Pancreas (tissue), 10 donors: ENCODE measurements at places on chromosomes 13 and 19. TPM values are rescaled to one million over a fixed set of nuclear protein-coding genes. Genes with fewer than 3 reads are reported as not detected.
A peak's percentile ranks its signal among the peaks of the same experiment; 100 is the strongest.

- no peaks in the 10 kb centered on the region for H3K27me3 ChIP-seq
- H3K4me1 ChIP-seq = no peaks in the 10 kb centered on the region
- H3K27ac ChIP-seq = no peak overlapping the region
Observed at GRCh38 chr19:40599902-40600569, 1.1 kb upstream of the LTBP4 start.

The FXYD7 gene
- not detected for total RNA-seq

DNA sequence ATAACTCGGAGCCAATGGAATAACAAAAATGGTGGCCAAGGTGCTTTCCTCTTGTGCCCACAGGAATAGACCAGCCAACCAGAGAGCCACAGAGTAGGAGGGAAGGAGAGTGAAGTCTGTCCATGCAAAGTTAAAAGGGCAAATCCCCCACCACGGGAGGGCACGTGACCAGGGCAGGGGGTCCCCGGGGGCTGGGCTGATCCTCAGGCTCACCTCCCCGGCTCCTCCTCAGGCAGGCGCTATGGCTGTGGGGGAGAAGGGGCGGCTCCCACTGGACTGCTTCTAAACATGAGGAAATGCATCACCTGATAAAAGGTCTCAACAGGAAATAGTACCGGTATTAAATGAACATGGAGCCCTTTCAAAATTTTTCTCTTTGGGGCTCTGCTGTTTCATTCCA lies 73.2 kb upstream of the SLC15A1 start:
- H3K27me3 ChIP-seq = no peaks in the 10 kb centered on the region
- H3K4me1 ChIP-seq = peaks cover 44% of the 10 kb centered on the region
- H3K36me3 ChIP-seq = no peaks in the 10 kb centered on the region
- H3K4me3 ChIP-seq = no peak overlapping the region
- no peak overlapping the region for H3K27ac ChIP-seq

GRCh38 chr19:1901940-1902404 lies 3.2 kb upstream of the ADAT3 start:
- H3K36me3 ChIP-seq = no peaks in the 10 kb centered on the region
- peaks cover 4% of the 10 kb centered on the region for H3K4me1 ChIP-seq
- DNase-seq = no peak
- no peak overlapping the region for H3K27ac ChIP-seq
- H3K4me3 ChIP-seq = no peak overlapping the region

GRCh38 chr19:48715681-48716171 lies 3.8 kb downstream of the MAMSTR start:
- H3K4me1 ChIP-seq = no peaks in the 10 kb centered on the region
- H3K4me3 ChIP-seq = no peak overlapping the region
- no peaks in the 10 kb centered on the region for H3K27me3 ChIP-seq
- H3K36me3 ChIP-seq = no peaks in the 10 kb centered on the region
- no peak overlapping the region for H3K27ac ChIP-seq

- H3K4me3 ChIP-seq = peak overlapping the region; percentile 22
- H3K36me3 ChIP-seq = no peaks in the 10 kb centered on the region
- H3K4me1 ChIP-seq = peaks cover 9% of the 10 kb centered on the region
- no peaks in the 10 kb centered on the region for H3K27me3 ChIP-seq
- H3K27ac ChIP-seq = no peak overlapping the region
- no peak for DNase-seq
Observed at GRCh38 chr19:7505682-7506384, 10.1 kb upstream of the ZNF358 start.

GRCh38 chr13:40129467-40129866 lies 474.0 kb downstream of the COG6 start:
- no peak for DNase-seq
- no peak overlapping the region for H3K27ac ChIP-seq
- no peaks in the 10 kb centered on the region for H3K36me3 ChIP-seq
- no peaks in the 10 kb centered on the region for H3K4me1 ChIP-seq
- H3K27me3 ChIP-seq = no peaks in the 10 kb centered on the region

The GPR4 gene
- total RNA-seq = 0.56 TPM

DNA sequence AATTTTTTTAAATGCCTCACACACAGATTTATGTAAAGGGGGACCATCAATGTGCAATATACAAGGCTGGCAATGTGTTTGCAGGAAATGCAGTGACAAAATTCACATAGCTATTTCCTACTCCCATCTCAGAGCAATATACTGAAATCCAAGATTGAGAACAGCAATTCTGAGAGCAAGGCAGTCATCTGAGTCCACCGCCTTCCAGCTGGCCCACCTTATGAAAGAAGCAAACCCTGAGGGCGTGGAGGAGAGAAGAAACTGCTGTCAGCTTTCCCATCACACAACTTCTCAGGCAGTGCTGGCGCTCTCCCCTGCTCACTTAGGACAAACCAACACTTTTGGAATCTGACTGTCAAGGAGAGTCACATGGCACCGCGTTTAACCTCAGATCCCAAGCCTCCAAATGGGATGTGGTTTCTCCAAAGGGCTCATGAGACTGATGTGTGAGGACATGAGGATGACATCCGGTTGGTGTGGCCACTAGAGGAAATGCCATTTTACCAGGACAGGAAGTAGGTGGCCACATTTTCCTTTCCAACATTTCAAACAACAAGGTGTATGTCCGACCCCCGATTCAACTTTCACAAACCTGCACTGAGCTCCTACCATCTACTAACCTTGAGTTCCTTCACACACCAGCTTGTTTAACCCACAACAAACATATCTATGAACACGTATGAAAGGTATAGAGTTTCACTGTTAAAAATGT lies 3.7 kb upstream of the DOCK9 start:
- H3K36me3 ChIP-seq = no peaks in the 10 kb centered on the region
- DNase-seq = no peak
- H3K27ac ChIP-seq = no peak overlapping the region
- no peaks in the 10 kb centered on the region for H3K27me3 ChIP-seq
- no peak overlapping the region for H3K4me3 ChIP-seq
- peaks cover 5% of the 10 kb centered on the region for H3K4me1 ChIP-seq

DNA sequence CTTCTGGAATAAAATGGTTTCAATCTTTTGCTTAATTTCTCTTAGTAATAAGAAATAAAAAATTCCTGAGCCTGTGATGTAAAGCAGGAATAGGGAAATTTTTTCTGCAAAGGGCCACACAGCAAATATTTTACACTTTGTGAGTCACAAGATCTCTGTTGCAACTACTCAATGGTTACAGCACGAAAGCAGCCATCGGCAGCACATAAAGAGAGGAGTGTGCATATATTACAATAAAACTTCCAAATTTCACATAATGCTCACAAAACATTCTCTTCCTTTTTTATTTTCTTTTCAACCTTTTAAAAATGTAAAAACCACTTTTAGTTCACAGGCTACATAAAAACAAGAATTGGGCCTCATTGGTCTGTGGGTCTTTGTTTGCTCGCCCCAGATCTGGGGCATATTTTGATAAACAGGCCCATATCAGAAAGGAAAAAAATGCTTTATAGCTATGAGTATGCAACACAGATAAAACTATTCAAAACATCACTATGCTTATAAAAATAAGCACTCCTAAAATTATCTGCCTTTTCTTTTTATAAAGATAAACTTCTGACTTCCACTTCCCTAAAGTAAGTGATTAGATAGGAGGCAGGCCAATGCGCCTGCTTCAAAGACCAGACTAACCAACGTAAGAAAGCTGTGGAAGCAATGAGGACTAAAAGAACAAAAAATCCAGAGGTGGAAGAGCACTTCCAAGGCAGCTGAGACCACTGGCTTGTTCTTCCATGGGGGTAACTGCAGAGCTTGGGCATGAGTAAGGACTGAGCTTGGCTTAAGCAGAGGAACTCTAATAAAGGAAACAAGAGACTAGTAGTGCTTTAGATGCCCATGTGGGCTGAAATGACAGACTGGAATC lies 26.5 kb downstream of the MYCBP2 start:
- no peak for DNase-seq
- no peaks in the 10 kb centered on the region for H3K27me3 ChIP-seq
- no peaks in the 10 kb centered on the region for H3K36me3 ChIP-seq
